Prostate gland (tissue), 2 donors: ENCODE measurements at places on chromosomes 2 and 18.

DNA sequence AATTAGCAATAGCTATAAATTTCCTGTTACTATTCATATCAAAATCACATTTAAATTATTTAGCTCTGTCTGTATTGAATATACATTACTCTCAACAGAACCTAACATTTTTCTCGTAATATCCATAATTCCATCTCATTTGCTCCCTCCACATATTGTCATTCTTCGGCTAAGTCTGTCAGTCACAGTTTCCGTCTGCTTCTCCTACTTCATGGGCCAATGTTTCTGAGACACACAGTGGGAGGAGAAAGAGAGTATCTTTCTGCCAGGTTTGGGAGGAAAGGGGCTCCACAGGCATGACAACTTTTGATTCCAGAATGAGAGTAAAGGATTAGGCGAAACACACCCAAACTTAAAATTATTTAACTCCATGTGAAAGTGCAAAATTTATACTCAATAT, 273.1 kb upstream of the SMIM21 start:
- DNase-seq = no peak

DNA sequence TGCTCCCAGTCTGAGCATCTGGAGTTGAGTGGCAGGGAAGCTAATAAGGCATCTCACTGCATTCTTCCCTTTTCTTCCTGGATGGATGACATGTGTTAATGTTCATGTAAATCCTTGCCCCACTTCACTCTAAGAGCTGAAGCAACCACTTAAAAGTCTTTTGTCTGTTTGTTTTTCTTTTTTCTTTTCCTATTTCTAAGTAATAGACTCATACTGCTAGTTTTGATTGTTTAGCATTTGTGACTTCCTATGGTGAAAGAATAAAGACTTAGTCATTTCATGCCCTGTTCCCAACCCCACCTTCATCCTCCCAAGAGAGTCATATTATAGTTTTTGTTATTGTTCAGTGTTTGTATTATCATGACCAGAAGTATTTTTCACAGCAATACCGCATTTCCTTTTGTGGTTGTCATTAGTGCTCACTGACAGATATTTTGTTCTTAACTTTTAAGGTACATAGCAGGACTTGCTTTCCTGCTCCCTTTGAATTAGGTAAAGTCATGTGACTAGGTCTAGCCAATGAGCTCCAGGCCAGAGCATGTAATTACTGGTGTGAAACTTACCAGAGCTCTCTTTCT, 18.1 kb upstream of the SPP2 start:
- no peak for DNase-seq

- no peak for DNase-seq
Measured at GRCh38 chr2:233810385-233810784, 32.3 kb downstream of the MROH2A start.

- no peak for DNase-seq
Measured at GRCh38 chr18:79323471-79323870, 72.3 kb upstream of the NFATC1 start.

- DNase-seq = no peak
Measured at GRCh38 chr2:177400337-177400923, 7.9 kb downstream of the AGPS start.

GRCh38 chr18:49052891-49053644, 102.3 kb upstream of the SMAD7 start:
- no peak for DNase-seq

DNA sequence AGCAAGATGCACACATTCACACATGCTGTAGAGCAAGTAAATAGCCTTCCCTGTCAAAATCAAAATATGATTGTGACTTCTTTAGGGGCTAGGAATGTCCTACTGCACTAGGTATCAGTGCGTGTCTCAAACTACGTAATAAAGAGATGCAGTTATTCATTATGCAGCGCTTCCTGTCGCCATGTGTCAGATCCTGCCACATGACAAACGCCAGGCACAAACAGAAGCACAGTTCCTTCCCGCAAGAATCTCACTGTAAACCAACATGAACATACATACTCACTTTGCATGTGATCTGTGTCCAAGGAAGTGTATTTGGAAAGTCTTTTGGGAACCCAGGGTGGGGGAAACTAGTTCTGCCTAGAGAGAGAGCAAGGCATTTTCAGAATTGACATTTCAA, 599.9 kb downstream of the RNF144A start:
- DNase-seq = no peak

DNA sequence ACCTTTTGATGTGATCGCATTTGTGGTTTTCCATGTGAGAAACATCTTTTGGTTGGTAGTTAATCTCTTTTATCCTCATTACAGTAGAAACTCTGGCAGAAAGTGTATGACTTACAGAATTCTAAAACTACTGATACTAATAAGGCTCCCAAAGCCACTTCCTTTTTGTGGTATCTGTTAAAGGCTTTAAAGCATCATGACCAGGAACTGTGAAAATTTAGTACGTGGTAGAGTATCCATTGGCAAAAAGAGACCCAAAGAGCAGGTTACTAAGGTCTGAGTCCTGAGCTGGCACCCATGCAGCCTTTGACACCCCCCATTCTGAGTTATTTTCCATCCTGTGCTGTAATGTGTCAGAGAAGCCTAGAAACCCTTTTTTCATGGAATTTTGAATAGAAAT, 94.5 kb downstream of the DPP4 start:
- DNase-seq = no peak

DNA sequence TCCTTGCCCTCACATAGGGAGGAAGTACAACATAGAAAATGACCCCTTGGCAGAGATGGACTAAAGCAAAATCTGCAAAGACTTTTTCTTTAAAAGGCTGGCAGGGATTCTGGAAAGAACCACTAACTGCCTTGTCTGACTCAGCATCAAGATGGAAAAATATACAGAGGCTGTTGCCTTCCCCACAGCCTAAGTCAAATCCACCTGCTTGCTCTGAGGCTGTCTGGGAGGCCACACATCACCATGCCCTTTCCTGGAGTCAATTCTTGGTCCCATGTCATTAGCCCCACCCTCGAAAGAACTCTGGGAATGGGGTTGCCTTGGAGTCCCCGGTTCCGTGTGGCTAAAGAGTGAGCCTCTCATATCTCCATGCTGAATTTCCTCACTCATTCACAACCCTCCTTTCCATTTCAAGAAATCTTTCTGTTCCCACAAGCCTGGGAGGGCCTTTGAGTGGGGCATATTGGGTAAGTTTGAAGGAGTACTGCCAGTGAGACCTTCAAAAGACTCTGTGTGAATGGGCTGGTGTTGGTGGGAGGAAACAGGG, 39.4 kb downstream of the BMP10 start:
- DNase-seq = no peak

DNA sequence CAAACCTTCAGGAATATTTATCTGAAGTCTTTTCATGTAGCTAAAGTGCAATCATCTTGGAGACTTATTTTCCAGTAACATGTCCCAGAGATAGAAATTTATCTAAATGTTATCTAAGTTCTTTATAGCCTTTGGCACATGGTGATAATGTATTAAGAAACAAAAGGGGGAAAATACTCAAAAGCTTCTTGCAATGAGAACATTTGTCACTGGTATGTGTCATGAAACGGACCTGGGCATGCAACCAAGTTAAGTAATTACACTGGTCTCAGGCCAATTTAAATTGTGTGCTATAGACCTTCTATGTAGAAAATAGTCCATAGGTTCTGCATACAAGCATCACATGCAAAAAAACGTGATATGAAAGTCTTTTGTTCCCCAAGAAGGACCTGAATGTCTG, 136.2 kb downstream of the SLC8A1 start:
- DNase-seq = no peak

DNA sequence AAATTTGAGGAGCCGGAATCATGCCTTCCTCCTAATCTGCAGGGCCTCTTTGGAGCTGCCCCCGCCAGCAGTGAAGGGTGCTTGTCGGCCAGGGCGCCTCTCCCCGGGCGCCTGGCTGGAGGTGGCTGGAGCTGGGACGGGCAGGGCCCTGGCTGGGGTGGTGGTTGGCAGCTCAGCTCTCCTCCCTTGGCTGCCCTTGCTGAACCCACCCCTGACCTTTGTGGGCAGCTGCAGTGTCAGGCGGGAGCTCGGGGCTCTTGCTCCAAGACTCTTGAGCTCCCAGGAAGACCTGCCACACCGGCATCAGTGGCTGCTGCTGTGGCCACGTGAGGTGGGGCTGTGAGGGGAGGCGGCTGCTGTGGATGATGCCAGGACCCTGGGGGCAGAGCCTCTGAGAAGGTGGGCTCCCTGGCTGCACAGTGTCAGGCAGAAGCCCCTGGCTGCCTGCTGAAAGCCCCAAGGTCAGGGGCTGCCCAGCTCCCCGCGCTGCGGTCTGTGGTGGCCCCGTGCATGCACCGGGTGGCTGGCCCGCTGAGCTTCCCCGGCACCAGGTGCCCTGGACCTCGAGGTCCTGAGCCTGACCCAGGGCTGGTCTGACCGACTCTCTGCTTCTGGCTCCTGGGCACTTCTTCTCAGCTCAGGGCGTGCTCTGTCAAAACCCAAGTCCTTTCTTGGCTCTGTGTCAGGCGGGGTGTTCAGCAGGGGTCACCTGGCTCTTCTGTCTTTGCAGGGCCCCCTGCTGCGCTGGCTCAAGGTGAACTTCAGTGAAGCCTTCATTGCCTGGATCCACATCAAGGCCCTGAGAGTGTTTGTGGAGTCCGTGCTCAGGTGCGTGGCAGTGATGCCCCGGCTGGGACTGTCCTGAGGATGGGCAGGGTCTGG, 34.5 kb downstream of the PDIA6 start:
- no peak for DNase-seq

DNA sequence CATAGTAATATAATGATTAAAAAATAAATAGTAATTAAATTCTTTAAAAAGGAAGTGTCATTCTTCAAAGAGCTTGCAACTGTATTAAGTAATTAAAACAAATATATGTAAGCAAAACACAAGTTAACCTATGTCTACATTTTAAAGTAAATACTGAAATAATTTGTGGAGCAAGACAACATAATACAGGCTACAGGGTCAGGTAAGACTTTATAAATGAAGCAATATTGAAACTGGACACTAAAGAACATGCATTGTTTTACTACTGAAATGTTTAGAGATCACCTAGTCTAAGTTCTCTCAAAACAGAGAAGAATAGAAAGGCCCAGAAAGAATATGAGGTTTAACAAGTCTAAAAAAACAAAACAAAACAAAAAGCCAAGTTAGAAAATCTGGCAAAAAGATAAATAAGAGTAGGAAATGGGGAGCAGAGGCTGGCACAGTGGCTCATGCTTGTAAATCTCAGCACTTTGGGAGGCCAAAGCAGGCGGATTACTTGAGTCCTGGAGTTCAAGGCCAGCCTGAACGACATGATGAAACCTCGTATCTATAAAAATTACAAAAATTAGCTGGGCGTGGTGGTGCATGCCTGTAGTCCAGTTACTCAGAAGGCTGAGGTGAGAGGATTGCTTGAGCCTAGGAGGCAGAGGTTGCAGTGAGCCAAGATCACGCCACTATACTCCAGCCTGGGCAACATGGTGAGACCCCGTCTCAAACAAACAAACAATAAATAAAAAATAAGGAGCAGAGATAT, 34.4 kb downstream of the VPS54 start:
- no peak for DNase-seq

DNA sequence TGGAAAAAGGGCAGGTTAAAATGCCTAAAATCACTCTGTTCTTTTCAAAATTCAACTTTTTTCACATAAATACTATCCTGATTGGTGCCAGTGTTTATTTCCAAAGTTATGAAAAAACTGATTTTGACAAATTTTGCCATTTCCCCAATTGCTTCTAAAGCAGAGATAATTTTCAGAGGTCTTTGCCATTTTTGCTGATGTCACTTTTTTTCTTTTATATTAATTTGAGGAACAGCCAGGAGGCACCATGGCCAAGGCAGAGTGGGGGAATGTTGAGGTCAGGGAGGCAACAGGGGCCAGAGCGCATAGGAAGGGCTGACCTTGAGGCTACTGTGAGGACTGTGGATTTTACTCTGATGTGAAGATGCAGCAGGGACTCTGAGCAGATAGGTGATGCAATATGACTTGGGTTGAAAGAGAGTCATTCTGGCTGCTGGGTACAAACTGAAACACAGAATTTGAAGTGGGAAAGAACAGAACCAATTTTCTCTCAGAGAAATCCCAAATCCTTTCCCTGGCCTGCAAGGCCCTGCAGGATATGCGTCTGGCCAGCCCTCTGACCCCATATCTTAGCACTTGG, 75.1 kb upstream of the LDAH start:
- no peak for DNase-seq

DNA sequence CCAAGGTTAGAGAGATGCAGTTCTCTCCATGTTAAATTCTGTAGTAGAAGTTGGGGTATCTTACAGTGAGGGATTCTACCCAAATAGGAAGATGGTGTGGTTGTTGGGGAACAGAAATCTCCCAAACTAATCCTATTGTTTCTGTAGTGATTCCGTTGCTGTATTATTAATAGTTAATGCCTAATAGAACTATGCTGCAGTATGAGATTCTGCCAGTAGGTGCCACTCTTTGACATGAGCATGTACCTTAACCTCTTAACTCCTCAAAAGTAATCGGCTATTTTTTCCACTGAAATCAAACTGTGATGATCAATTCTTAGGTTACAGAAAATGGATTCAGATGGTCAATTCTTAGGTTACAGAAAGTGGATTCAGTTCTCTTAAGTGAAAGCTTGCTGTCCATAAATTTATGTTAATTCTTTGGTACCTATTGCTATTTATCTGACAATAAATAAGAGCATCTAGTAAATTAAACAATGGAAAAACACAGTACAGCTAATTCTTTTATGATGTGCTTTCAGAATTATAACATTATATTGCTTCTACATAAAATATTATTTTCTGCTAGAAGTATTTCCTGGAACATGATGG, 97.9 kb upstream of the DLX2 start:
- no peak for DNase-seq

DNA sequence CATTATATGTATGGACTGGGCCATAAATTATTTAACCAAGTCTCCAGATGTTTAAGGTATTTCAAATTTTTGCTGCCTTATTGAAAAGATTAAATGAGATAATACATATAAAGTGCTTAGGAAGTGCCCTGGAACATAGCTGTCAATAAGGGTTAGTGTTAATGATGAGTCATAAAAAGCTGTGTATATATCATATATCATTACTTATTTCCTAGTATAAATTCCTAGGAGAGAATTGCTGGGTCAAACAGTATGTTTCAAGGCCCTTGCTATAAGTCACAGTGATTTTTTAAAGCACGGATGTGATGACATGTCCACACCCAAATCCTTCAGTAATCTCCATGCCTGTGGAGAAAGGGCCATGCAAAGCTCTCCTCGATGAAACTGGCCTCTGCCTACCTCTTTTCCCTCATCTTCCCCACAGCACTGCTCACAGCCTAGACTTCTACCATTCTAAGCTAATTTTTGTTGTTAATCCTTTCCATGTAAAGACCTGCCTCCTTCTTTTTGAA, 8.5 kb downstream of the ZNF2 start:
- no peak for DNase-seq

- no peak for DNase-seq
Measured at GRCh38 chr2:176488431-176488830, 219.2 kb downstream of the MTX2 start.

- no peak for DNase-seq
Measured at GRCh38 chr2:45311559-45311958, 299.5 kb downstream of the SRBD1 start.
